Stimulated activated CD4-positive, alpha-beta T cell treated with anti-CD3 and anti-CD28 coated beads, Interleukin-1b, Interleukin-23, amount 100 ng/mL, for 1 hour (primary cell): ENCODE measurements at places on chromosomes 7 and 10.

DNA sequence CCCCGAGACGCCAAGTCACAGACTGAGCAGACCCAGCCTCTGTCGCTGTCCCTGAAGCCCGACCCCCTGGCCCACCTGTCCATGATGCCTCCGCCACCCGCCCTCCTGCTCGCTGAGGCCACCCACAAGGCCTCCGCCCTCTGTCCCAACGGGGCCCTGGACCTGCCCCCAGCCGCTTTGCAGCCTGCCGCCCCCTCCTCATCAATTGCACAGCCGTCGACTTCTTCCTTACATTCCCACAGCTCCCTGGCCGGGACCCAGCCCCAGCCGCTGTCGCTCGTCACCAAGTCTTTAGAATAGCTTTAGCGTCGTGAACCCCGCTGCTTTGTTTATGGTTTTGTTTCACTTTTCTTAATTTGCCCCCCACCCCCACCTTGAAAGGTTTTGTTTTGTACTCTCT, 215.6 kb downstream of the TCF7L2 start:
- no peak for DNase-seq

- no peak for DNase-seq
Measured at GRCh38 chr7:30562498-30562897, 32.2 kb upstream of the GARS1 start.

DNA sequence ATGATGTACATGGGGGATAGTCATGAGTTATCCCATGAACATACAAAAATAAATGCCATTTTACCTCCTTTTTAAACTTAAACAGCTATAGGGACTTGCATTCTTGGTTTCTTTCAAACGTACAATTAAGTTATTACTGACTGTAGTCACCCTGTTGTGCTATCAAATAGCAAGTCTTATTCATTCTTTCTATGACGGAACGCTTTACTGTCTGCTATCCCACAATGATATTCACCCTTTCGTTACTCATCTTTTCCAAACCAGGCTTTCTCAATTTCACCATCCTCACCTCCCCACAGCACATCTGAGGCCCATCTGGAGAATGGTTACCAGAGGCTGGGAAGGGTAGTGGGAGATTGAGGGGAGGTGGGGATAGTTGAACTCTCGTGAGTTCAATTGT, 218.8 kb downstream of the PHF14 start:
- DNase-seq: no peak

DNA sequence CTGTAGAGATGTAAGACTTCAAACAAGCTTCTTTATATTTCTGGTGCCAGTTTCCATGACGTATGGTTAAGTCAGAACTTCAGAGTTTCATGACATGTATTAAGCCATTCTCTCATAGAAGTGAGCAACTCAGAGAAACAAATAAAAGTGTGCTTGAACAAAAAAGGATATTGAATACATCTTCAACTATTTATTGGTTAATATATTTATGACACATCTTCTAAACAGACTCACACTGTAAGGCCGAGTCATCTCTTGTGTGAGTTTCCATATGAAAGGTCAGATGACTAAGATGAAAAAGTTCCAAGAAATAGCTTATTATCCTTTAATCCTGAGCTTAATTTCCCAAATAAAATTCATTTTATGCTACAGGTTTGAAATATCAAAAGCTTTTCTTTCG, 105.5 kb upstream of the CSTF2T start:
- DNase-seq: no peak

DNA sequence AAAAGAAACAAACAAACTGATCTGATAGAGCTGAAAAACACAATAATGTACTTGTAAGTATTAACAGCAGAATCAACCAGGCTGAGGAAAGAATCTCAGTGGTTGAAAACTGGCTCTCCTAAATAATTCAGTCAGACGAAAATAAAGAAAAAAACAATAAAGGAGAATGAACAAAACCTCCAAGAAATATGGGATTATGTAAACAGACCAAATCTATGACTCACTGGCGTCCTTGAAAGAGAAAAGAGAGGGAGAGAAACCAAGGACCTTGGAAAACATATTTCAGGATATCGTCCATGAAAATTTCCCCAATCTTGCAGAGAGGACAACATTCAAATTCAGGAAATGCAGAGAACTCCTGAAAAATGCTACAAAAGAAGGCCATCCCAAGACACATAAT, 62.9 kb downstream of the FBXL13 start:
- DNase-seq: no peak

DNA sequence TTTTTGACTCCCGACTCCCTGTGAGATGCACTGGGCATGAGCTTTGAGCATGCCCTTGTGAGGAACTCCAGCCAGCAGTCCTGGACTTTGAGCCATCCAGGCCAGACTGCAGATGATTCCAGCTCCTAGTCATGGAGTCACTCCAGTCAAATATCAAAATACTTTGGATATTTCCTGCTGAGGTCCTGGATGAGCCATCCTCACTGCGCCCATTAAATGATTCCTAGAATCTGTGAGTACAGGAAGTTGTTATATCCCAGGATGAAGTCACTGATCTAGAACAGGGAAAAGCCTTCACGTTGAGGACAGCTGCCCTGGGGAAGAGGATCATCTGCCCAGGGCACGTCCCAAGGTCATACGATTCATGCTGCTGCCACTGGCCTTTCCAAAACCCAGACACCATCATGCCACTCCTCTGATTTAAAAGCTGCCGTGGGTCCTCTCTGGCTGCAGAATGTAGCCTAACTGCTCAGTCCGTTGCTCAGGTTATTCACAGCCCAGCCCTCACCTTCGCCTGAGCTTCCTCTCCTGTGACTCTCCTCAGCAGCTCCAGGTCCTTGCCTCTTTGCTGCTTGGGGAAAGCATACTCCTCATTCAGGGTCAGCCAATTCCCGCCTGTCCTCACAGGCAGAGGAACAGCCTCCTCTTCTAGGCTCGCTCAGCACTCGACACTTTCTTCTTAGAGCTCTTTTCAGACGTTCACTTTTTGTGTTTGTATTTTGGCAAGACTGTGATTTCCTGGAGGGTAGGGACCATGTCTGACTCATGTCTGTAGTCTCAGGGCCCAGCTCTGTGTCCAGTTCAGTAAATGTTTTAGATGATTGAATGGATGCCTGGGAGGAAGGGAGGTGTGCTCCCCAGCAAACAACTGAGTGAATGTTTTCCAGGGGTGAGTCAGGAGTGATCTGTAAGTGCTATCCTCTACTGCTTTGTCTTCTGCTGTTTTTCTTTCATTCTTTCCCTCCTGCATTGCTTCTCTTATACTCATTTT, 157.8 kb downstream of the SNX10 start:
- DNase-seq: no peak

DNA sequence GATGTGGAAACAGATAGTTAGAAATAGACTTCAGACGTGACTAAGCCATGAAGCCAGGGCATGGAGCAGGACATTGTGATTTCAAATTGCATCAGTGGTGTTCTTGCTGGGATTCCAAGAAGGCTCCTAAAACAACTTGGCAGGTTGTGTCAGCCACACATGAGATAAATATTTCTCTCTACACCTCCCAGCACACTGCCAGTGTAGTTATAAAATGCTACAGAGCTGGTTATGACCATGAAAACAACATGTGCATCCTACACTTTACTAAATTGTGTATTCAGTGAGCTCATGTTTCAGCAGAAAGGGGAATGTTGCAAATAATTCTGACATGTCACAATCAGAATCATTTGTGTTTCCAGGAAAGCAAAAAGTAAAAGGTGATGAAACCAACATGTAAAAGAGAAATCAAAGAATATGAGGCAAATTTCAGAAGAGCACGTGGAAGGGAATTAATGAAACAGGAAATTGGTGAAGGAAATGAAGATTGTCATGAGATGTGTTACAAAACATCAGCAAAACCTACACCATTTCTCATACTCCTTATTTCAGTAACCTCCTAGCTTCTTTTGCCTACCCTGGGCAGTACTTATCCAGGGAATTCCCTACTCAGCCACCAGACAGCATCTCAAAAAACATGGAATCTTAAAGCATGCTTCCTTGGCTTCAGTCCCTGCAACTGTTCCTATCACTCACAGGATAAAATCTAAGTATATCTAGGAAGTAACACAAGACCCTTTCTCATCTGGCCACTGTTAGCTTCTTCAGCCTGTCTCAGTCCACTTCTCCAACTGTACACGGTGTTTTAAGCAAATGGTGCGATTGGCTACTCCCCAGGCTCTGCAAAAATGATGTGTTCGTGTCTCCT, 5.8 kb upstream of the CYP3A7 start:
- no peak for DNase-seq

DNA sequence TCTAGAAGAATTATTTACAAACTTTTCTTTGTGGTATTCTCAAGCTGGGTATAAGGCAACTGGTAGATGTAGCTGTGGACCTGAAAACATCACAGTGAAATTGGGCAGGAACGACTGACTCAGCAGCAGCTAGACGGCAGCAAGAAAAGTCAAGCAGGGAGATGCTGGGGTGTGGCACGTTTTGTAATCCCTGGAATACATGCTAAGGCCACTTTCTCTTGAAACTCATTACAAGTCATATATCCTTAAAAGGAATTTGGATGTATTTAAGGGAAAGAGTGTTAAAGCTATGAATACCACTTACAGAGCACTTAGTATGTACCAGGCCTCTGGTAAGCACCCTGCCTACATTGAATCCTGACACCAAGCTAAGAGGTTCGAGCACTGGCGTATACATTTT, 17.4 kb downstream of the BEND7 start:
- DNase-seq: no peak

DNA sequence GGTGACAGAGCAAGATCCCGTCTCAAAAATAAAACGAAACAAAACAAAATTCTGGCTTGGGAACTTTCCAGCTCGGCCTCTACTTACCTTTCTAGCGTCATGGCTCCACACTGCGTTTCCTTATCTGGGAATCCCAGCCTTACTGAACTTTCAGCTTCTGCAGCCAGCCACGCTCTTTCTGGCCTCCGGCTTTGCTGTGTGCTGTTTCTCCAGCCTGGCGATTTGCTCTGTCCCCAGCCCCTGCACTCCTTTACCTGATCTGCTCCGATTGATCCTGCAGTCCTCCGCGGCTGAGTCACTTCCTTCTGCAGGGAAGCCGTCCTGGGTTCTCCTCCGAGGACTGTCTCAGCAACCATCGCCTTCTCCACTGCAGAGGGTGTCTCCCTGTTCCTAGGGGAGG, 71.0 kb upstream of the FAM171A1 start:
- no peak for DNase-seq

GRCh38 chr10:117441812-117442443, 66.7 kb upstream of the PDZD8 start:
- DNase-seq: no peak

DNA sequence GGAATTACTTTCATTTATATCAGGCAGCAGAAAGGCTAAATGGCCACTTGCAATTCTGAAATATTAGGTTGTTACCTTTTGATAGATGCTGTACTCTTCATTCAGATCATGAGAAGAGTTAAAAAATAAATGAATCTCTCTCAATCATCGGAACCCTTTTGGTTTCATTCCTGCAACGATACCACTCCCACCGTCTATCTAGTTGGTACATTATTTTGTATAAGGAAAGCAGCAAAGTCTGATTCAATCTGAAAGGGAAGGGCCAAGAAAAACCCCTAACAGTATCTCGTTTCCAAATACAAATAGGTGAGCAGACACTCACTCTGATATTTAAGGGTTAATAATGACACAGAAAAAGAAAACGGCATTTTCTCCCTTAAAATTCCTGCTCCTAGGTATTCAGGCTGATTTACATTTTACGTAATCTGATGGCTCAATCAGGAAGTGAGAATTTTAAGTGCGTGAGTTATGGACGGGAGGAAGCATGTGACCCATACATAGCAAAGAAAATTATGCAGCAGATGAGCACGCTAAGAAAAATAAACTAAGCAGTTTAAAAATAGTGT, 209.4 kb upstream of the KLF14 start:
- no peak for DNase-seq

DNA sequence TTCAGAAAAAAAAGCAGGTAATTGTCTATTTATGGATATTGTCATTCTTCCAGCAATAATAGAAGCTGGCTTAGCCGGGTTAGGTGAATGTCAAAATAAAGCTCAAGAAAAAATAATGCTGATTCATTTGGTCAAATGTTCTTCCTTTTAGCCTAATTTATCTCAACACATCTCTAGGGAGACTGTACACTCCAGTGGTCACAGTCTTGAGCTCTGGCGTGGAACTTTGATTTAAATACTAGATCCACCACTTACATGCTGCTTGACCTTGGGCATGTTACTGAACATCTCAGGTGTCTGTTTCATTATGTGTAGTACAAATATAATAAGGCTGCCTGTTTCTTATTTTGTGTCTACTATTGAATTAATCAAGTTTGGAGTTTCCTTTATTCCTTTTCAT, 22.0 kb downstream of the PRTFDC1 start:
- DNase-seq: no peak

- DNase-seq: no peak
Measured at GRCh38 chr7:24896031-24896501, 83.9 kb downstream of the OSBPL3 start.

GRCh38 chr7:37128327-37129034, 320.2 kb downstream of the ELMO1 start:
- no peak for DNase-seq

DNA sequence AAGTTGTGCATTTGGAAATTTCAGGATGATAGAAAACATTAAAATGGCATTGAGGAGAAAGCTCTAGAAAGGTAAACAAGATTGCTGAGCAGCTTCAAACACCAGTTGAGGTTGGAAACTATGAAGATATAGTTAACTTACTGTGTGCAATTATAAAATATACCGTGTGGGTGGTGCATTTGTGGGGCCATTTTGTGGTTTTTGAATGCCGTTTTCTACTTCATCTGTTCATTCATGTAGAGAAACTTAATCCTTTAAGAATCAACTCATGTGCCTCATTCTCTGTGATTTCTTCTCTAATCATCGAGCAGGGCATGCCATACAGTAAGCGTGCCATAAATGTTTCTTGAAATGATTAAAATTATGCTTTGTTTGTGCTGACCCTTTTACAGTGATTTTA, 232.8 kb upstream of the TEX47 start:
- DNase-seq: no peak

DNA sequence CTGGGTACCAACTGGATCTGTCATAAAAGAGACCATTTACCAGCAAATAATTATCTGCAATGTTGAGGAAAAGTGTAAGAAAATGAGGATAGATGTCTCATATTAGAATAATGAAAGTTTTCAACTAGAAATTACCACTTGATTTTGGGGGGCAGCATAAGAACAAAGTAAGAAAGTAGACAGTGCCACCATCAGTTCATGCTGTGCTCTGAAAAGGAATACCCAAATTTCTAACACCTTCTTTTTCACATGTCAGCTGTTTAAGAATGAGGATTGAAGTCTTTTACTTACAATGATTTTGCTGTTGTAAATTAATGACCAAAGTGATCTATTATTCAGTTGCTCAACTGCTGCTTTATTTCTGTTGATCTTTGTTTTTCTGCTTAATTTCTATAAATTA, 578.3 kb downstream of the ETV1 start:
- DNase-seq: no peak

- DNase-seq: no peak
Measured at GRCh38 chr10:360653-361052, 225.4 kb downstream of the ZMYND11 start.

DNA sequence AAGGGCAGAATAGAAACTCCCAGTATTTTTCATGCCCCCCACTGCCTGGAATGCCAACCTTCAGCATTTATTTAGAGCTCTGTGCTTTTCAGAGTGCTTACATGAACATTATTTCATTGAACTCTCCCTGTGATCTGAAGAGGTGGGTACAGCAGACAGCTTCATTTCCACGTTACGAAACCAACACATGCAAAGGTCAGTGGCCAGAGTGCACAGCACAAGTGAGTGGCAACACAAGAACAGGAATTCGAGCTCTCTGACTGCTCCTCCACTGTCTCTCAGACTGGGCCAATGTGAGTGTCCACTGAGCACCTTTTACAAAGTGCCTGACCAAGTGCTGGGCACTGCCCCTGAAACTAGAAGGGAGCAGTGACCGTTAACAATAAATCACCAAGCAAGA, 162.9 kb downstream of the GLI3 start:
- DNase-seq: no peak

- no peak for DNase-seq
Measured at GRCh38 chr10:21972584-21972983, 30.9 kb downstream of the DNAJC1 start.
